ENCODE measurements at places on chromosomes 16 and 17.

- DNase-seq, result peak; percentile 48
These were observed 474.4 kb downstream of the SLC39A11 start for GRCh38 chr17:72618001-72618509.

GRCh38 chr16:73149334-73149733, 101.4 kb upstream of the ZFHX3 start:
- DNase-seq, result no peak

DNA sequence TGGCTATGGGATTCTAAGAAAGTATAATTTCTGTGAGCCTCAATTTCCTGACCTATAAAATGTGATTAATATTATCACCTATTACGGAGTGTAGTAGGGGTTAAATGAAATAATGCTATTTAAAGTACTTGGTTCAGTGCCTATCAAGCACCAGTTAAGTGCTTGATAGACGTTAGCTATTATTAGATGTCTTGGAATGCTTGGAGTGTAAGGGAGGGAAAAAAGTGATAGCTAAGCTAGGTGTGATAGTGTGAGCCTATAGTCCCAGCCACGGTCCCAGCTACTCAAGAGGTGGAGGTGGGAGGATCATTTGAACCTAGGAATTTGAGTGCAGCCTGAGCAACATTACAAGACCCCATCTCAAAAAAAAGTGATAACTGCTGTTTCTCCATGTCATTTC, 7.5 kb downstream of the ORC6 start:
- no peak for DNase-seq

DNA sequence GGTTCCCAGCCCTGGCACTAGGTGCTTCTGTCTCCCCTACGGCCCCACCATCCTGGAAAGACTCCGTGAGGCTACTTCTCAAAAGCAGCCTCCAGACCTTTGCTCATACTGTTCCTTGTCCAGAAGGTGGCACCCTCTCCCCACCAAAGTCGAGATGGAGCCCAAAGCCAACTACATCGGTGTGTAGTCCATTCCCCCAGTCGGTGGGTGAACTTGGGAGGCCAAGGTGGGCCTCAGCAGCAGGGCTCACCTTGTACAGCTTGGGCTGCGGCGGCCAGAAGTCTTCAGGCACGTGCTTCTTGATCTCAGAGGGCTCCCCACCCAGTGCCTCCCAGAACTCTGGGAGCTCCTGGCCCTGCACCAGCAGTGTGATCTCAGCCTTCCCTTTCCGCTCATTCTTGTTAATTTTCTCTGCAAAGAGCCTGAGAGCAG, 10.2 kb downstream of the FLII start:
- DNase-seq, result peak; percentile 60

DNA sequence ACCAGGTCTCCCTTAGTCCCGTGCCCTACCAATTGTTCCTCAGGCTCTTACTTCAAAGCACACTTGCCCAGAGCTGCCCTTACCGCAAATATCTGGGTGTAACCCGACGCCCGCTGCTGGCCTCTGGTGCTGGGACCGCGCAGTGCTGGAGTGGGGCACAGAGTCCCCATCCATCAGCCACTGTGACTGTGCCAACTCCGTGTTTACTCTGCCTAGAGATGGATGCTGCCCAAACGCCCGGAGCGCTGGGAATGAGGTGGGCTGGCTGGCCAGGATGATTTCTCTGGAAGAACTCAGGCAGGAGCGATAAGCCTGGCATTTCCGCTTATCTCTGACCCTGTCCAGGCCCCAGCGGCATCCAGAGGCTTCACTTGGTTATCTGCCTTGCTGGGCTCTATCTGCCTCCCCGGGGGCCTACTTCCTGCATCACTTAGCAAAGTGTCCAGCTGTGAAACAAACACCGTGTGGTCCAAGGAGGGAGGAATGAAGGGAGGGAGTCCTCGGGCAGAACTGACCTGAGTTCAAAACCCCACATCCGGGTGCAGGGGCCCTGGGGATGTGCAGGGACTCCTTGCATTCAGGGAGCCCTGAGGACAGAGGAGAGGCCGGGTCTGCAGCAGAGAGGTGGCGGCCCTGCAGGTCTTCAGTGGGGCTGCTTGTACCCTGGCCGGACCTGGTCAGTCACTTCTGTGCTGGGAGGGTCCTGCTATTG, 9.4 kb upstream of the MYLK3 start:
- DNase-seq, result no peak

- DNase-seq, result no peak
These were observed 14.3 kb downstream of the KATNIP start for GRCh38 chr16:27564224-27564623.

DNA sequence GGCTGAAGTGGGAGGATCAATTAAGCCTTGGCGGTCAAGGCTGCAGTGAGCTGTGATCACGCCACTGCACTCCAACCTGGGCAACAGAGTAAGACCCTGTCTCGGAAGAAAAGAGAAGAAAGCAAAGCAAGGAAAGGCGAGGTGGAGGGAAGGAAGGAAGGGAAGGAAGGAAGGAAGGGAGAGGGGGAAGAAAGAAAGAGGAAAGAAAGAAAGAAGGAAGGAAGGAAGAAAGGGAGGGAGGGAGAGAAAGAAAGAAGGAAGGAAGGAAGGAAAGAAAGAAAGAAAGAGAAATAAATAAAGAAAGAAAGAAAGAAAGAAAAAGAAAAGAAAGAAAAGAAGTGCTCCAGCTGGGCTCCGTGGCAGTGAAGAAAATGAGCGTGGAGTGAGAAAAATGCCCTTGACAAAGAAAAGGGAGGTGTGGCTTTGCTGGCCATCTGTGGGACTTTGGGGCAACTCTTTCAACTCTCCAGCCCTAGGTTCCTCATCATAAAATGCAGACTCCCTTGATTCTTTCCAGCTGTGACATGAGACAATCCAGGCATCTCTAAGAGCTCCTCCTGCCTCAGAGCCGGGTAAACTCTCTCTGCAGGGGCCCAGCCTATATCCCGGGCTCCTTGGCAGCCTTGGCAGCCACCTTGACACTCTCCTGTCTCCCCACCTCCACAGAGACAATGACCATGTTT, 2.4 kb downstream of the GSDMA start:
- no peak for DNase-seq

DNA sequence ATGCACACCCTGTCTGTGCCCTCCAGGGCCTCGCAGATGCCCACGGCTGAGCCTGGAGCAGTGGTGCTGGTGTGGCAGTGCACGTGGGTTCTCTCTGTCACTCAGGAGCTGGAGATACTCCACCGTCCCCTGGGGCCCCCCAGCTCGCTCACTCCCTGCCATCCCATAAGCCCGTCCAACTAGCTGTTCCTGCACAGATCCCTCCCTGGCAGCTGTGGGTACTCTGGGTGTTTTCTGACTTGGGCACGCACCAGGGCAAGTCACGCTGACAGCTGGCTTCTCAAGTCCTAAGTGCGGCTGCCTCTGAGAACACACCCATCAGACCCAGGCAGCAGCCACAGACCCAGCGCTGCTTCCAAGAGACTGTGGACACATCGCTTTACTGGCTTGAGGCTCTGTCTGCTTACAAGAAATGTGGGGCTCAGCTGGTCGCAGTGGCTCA, 25.4 kb upstream of the ITGB4 start:
- DNase-seq, result no peak

- no peak for DNase-seq
These were observed 112.5 kb upstream of the CHMP6 start for GRCh38 chr17:80878876-80879722.

GRCh38 chr16:17177959-17178905, 292.5 kb downstream of the XYLT1 start:
- DNase-seq, result no peak

DNA sequence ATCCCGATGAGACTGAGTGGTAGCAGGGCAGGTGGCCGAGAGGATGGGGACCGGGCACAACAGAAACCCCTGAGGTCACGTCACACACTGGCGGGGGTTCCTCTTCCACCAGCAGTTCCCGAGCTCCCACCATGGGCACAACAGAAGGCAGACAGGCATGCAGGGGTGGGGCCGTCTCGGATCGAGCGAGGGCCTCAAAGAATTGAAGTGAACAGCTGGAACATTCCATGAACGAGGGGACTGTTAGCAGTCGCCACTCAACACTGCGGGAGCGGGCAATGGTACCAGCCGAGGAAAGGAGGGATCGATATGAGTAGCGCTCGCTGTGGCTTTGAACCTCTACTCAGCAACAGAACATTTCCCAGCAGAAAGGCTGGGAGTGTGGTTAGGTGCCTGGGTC, 5.3 kb downstream of the CEP131 start:
- DNase-seq, result no peak

GRCh38 chr16:58393138-58393504, 850 bp downstream of the GINS3 start:
- DNase-seq, result no peak

DNA sequence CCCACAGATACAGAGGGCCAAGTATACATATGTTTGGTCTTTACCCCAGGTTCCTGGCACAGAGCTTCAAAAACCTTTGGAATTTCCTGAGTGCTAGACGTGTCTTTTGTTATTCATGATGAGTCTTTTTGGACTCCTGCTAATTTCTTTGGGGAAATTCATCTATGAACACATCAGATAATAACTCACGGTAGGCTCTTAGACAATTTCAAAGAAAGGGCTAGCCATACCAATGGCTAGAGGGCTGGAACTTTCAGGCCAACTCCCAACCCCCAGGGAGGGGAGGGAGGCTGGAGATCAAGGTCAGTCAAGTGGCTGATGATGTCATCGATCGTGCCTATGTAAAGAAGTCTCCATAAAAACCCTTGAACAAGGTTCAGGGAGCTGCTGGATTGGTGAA, 101.9 kb downstream of the STX8 start:
- DNase-seq, result no peak

DNA sequence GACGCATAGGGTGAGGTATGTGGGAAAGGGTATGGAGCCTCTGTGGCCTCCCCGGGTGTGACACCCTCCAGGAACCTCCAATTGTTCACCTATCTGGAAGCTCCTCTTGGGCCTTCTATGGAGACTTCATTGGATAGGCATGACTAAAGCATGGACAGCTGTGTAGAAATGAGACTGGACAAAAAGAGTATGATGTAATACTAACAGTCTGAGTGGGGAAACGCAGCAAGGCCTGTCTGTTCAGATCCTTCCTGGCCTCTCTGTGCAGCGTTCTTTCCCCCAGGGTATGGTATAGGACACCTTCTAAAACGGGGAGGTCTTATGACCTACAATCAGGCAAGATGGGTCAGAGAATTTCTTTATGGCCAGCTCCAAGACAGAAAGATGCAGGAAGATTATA, 30.7 kb upstream of the CCNF start:
- DNase-seq, result no peak

DNA sequence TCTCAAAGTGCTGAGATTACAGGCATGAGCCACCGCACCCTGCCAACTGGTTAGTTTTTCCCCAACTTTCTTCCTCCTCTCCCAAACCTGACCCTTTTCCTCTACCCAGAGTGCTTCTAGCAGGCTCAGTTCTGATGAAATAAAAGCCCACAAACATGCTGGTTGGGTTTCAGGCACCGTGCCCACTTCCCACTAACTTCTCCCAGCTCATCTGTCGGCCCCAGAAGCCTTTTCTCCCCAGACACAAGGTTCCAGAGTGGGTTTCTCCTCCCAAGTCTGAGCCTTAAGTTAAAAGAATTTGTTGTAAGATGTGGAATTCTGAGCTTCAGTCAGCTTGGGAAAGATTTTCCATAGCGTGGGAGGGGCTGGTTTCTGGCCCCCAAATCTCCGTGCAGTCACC, 11.5 kb upstream of the SCN4A start:
- no peak for DNase-seq

DNA sequence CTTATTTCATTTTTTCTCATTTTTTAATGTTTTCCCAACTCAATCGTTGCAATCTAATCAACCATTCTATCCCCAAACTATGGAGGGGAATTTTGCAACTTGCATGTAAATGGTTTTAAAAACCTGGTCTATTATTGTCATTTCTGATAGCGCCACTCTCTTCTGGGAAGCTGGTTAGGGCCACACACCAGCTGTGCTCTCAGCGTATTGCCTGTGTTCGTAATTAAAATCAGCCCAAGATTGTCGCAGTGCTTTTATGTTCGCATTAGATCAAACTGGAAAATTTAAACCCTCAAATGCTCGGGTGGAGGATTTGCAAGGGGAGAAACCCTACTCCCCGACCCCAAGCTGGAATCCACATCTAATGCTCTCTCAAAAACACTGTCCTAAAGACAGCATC, 123.5 kb upstream of the CACNG5 start:
- DNase-seq, result no peak

DNA sequence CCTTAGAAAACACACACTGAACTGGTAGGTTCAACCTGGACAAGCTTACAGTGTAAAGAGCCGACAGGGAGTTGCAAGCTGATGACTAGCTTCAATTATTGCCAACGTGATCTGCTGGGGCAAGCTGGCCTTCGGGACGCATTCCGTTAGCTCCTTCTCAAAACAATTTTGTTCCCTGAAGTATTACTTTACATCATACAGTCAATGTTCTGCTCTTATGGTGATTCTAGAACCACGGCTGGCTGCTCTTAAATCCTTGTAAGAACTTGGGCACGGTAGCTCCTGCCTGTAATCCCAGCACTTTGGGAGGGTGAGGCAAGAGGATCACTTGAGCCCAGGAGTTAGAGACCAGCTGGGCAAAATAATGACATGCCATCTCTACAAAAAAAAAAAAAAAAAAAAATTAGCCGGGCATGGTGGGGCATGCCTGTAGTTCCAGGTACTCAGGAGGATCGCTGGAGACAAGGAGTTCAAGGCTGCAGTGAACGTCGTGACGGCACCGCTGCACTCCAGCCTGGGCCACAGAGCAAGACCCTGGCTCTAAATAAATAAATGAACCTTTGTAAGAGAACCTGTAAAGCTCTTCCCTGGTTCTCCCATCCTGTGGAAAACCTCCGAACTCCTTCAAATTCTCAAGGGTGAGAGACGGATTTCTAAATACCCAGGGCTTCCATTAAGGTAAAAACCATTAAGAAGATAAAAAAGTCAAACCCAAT, 2.0 kb downstream of the CDIP1 start:
- DNase-seq, result no peak

GRCh38 chr16:27700304-27700995, 150.5 kb downstream of the KATNIP start:
- DNase-seq, result no peak

GRCh38 chr16:70703041-70703834, 17.4 kb upstream of the MTSS2 start:
- DNase-seq, result no peak

- no peak for DNase-seq
These were observed 46.4 kb downstream of the CNGB1 start for GRCh38 chr16:57924514-57924913.

DNA sequence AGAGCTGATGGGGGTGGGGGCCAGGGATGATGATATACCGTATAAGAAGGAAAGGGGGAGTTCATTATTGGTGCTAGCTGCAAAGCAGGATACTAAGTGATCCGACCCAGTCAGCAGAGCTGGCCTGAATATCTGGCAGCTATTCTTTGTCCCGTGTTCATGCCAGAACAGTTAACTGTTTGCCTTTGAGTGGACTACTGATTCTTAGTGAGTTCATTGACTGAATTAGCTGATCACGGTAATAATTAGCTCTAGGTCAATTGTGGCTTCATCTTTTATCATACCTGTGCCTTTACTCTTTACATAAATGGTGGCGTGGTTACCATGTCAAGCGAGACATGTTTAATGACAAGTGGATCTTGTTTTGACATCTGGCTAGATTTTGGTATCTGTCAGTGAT, 5.3 kb downstream of the KPNB1 start:
- DNase-seq, result no peak

Data from activated T-helper 2 cell treated with anti-CD3 and anti-CD28 coated beads, Interferon-gamma antibody, Interleukin-2, Interleukin-4, amounts not matched to agents 10 μg/mL and 5 μg/mL and 100 μg/mL, durations not matched to agents 14 hours and 24 hours and 36 hours (primary cell).